ENCODE measurements at places on chromosomes 5 and 9.

GRCh38 chr5:125668884-125669283 is 754.3 kb upstream of the GRAMD2B start:
- DNase-seq: no peak

DNA sequence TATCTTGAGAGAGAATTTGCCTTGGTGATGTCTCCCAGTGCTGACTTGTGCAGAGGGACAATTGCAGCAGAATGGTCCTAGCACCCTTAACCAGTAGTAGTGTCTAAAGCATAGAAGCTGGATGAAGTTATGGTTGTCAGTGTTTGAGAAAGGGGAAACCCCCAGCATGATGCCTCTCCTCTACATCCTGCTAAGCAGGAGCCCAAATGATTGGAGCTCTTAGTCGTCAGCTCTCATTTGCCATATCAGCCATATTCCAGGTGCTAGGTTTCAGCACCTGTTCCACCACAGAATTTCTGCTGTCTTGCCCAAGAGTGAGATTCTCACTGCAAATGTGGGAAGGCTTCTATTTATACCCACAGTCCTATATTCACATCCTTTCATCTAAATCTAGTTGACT is 43.7 kb upstream of the RFX3 start:
- no peak for DNase-seq

- DNase-seq: no peak
Observed at GRCh38 chr9:37290940-37291485, 131.5 kb upstream of the GRHPR start.

GRCh38 chr9:90854637-90855175 is 53.1 kb downstream of the SYK start:
- no peak for DNase-seq

DNA sequence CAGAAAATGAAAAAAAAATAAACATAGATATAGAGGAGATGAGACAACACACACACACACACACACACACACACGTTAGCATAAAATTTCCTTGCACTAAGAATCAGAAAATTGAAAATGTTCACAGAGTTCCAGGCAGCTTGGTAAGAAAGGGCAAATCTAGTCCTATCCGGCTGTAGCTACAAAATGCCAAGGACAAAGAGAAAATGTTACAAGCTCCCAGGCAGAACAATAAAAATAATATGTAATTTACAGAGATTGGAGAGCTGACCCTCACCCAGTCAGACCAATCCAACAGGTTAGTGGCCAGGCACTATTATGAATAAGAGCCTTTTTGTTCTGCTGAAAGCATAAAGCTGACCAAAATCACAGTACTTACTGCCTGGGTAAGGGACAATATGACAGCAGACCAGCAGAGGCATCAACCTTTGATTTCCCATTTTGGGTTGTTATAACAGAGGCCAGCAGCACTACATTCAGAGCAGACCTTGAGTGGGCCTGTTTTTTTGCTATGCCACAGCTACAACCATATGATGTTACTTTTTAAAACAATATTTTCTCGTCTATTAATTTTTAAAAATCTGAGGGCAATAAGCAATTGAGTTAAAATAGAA is 892.6 kb downstream of the TAF11L14 start:
- DNase-seq: no peak

DNA sequence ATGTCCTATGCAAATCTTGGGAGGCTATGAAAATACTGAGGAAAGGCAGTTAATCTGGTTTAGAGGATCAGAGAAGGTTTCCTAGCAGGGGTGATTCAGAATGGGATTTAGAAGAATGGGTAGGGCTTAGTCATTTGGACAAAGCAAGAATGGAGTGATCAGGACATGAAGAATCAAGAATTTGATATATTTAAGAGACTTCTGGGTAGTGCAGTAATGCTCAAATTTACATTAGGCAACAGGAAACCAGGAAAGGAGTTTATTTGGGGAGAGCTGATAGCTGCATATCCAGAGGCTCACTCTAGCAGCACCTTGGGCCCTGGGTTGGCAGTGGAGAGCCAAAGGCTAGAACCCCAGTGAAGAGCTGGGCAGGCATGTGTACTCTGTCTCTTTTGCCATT is 78.9 kb upstream of the PAPPA start:
- no peak for DNase-seq

DNA sequence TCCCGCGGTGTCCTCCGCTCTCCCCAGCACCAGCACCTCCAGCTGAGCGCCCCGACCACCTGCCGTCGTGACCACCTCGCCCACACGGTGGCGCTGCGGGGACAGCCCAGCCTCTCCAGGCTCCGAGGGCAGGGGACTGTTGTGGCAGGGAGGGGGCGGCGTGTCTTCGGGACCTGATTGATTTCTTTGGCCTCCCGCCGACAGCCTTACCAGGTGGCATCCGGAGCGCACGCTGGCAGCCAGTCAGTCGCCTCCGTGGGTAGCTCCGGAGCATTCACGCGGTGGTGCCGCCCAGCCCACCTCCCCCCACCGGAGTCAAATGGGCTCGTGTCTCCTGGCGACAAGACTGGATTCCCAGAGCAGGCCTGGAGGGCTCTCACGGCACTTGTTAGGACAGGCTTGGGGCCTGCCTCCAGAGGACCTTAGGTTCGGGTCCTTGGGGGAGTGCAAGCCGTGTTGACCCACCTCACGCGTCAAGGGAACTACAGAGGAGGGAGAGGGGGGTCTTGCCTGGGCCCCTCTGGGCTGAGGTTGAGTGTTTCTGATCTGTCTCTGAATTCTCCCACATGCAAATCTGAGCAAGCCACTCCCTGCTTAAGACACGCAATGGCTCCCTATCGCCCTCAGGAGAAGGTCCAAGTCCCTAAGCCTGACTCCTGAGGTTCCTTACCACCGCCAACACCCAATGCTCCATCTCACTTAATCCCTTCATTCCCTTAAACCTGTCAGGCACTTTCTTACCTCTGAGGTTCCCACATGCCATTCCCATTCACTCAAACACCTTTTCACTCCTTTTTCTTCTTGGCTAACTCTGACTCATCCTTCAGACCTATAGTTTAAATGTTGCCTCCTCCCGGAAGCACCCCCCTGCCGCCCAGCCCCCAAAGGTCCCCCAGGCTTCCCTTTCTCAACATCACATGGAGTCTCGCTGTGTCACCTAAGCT is 51.2 kb upstream of the GGTA1 start:
- DNase-seq: peak; percentile 83

DNA sequence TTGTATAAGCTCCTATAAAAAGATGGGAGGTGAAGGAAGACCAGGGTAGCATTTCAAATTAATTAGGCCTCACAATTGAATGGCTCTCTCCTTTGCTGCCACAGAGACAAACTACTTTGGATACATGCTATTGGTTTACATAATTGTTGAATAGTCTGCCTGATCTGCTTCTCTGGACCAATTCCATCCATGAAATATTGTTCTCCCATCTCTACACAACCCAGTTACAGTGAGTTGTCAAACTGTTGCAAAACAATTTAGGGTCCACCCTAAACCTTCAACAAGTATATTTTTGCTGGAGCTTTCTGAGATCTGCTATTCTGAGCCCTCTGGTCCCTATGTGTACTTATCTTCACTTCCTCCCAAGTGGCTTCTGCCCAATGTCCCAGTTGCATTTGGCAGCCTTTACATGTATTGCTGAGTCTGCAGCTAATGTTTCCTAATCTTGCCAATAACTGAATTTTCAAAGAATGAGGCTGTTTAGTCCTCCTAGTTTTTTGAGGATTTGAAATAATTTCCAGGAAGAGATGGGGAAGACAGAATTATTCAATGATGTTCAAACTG is 38.9 kb downstream of the AGTPBP1 start:
- DNase-seq: no peak

- DNase-seq: no peak
Observed at GRCh38 chr9:77807846-77808750, 160.0 kb upstream of the GNA14 start.

GRCh38 chr5:180135128-180135955 is 63.8 kb upstream of the RNF130 start:
- no peak for DNase-seq

DNA sequence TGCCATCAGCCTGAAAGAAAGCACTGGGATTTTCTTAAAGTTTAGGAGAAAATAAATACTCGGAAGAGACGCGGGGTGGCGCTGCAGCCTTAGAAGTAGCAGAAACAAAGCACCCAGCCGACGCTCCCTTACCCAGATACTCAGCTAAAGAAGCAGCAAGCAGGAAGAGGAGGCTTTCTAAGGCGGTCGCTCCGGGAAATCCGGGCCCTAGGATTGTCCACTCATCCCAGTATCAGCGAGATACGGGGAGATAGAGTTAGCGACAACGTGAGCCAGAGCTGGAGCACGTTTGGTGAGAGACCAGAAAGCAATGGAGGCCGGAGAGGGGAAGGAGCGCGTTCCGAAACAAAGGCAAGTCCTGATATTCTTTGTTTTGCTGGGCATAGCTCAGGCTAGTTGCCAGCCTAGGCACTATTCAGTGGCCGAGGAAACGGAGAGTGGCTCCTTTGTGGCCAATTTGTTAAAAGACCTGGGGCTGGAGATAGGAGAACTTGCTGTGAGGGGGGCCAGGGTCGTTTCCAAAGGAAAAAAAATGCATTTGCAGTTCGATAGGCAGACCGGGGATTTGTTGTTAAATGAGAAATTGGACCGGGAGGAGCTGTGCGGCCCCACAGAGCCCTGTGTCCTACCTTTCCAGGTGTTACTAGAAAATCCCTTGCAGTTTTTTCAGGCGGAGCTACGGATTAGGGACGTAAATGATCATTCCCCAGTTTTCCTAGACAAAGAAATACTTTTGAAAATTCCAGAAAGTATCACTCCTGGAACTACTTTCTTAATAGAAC is at the start of gene PCDHB2:
TSS of gene PCDHB2 (plus strand) at position 135 of the 782 bp plus-strand sequence. CDS start at position 311, 176 bp downstream.
- DNase-seq: peak; percentile 46

GRCh38 chr9:36402536-36402935 is 2.5 kb upstream of the RNF38 start:
- no peak for DNase-seq

DNA sequence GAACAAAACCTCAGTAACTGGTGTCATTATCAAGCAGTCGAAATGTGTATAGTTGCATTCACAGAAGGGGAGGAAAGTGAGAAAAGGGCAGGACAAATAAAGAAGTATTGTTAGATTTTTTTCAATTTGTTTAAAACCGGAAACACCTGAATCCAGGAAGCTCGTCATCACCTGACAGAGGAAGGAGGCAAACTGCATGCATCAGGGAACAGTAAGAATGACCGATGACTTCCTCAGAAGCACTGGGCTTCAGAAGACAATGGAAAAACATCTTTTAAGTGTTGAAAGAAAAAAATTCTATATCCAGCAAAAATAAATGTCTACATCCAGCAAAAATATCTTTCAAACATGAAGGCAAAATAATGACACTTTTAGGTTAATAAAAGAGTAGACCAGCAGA is 29.5 kb downstream of the PLEKHG4B start:
- no peak for DNase-seq

DNA sequence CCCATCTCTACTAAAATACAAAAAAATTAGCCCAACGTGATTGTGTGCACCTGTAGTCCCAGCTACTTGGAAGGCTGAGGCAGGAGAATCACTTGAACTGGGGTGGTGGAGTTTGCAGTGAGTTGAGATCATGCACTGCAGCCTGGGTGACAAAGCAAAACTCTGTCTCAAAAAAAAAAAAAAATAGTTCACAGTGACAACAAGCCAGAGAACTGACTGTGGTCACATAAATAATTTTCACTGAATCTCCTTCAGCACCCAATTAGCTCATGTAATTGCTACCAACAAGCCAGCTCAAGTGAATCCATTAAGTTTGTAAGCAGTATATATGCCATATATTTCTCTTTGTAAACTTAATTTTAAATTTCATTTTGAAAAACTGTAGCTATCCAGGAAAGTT is 14.5 kb upstream of the AFAP1L1 start:
- DNase-seq: no peak

GRCh38 chr5:6542421-6543345 is 90.2 kb downstream of the NSUN2 start:
- no peak for DNase-seq

GRCh38 chr5:88298425-88298824 is 29.8 kb upstream of the TMEM161B start:
- DNase-seq: no peak

DNA sequence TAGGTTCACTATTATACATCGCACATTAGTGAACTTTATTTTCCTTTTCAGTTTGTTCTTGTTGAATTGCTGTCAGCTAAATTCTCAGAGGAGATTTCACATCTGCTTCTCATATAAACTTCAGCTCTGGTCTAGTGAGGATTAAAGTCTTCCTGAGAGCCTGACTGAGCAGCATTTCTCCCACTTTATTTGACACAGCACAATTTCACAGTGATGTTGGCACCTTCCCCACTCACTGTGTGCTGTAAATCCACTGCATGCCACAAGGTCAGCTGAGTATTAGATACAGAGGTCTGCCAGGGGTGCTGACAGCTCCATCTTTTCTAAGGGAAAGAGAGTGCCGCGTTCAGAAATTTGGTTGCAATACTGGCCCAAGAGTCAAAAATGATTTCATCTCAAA is 567.4 kb downstream of the PRR16 start:
- DNase-seq: peak; percentile 19

- DNase-seq: no peak
Observed at GRCh38 chr5:329768-330167, 8.3 kb downstream of the AHRR start.

DNA sequence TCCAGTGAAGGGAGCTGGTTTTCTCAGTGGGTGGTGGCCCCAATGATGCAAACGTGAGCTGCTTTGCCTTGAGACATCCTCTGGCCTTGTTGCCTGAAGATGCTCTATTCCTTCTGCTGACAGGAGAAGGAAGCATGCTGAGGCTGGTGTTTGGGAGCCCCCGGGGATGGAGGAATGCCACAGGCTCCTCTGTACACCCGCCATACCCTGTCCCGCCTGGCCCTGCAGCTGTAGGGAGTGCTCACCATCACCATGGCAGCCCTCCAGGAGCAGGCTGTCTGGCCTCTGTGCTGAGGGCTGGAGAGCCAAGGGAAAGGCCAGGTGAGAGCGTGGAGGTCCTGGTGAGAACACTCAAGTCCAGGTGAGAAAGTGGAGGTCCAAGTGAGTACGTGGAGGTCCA is 134.4 kb downstream of the MRPL36 start:
- no peak for DNase-seq

DNA sequence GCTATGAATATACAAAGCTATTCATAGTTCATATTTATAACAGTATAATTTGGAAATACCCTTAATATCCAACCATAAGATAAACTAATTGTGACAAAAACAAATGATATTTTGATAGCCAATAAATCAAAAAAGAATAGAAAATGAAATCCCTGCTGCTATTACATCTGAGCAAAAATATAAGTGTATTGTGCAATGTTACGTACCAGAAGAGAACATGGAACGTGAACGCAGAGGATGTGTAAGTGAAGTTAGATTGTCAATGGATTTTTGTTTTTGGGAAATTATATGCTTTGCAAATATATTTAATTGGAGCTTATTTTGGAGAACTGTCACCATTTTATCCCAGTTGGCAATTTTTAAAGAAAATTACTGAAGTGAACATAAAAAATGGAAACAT is 15.4 kb downstream of the GCNT1 start:
- DNase-seq: no peak

DNA sequence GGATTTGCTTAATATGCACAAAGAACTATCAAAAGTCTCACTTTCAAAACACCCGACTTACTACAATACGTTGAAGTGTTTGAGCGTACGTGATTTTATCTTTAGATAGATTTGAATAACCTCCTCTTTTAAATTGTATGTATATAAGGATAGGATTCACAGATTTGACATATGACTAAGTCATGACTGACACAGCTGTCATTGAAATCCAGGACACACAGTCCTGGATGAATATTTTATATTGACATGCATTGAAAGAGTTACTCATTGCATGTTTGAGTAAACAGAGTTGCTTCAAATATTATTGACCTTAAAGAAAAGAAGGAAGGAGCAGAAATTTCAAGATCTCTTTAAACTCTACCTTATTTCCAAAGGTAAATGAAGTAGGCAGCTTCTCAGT is 3.3 kb downstream of the MUSK start:
- DNase-seq: no peak

GRCh38 chr5:6393596-6394194 is 15.3 kb upstream of the MED10 start:
- DNase-seq: no peak
